ENCODE measurements at places on chromosomes 2 and 18.

DNA sequence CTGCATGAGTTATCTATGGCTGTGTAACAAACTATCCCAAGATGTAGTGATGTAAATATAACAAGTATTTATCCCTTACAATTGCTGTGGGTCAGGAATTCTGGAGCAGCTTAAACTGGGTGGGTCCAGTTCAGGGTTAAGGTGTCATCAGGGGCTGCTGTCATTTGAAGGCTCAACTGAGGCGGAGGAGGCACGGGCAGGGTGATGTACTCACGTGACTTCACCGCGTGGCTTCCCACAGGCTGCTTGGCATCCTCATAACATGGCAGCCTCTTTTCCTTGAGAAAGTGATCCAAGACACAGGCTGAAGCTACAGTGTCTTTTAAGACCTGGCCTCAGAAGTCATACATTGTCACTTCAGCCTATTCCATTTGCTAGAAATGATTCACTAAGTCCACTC lies 125.8 kb downstream of the PTGR3 start:
- no peak for DNase-seq

DNA sequence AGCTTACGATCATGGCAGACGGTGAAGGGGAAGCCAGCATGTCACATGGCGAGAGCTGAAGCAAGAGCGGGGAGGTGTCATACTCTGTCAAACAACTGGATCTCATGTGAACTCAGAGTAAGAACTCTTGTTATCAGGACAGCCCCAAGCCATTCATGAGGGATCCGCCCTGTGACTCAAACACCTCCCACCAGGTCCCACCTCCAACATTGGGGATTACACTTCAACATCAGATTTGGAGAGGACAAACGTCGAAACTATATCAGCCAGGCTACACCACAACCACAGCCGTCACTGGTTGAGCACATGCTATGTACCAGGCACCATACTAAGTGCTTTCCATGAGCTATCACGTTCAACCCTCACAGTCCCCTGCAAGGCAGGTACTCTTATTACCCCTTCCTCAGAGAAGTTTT lies 293.8 kb downstream of the PRKCE start:
- DNase-seq, result no peak

GRCh38 chr2:85396531-85397470 lies 13.4 kb downstream of the CAPG start:
- no peak for DNase-seq

DNA sequence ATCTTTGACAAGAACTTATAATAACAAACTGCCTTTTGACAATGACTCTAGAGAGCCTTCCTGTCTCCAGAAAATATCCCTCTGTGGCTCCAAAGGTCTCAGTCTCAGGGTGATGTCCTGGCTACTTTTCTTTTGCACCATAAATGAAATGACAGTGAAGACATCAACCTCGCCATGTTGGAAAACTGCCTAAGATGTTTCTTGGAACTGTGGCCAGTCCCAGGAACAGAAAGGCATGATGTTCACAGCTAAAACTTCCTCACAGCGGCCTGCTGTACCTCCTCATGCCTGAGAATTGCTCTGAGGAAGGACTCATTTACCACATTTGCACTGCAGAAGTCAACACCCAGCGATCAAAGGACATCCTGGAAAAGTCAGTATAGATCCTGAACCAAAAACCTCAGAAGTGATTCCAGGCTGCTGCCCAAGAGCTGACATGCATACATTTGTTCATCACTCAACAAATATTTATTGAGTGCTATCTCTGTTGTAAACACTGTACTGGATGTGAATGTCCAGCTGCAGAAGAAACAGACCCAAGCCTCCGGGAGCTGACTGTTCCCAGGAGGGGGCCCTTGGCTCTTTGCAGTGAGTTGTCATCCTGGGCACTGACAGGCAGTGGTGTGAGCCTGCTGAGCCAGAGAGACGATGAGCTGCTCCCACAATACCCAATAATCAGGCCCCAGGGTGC lies 64.3 kb upstream of the ACSL3 start:
- no peak for DNase-seq

DNA sequence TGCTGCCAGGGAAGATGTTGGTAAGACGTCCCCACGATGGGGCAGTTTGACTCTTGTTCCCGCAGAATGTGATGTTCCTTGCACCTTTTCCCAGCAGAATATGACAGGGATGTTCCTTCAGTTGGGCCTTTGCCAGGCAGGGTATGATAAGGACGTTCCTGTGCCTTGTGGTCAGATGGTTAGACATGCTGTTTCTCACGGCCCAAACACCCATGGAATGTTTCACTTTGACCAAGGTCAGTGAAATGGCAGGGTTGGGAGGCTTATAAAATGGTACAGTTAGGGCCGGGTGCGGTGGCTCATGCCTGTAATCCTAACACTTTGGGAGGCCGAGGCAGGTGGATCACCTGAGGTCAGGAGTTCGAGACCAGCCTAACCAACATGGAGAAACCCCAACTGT lies 40.3 kb upstream of the YPEL5 start:
- no peak for DNase-seq

- no peak for DNase-seq
Measured at GRCh38 chr2:193446967-193447366, 1252.2 kb upstream of the TMEFF2 start.
